ENCODE measurements at places on chromosomes 7 and 10.

DNA sequence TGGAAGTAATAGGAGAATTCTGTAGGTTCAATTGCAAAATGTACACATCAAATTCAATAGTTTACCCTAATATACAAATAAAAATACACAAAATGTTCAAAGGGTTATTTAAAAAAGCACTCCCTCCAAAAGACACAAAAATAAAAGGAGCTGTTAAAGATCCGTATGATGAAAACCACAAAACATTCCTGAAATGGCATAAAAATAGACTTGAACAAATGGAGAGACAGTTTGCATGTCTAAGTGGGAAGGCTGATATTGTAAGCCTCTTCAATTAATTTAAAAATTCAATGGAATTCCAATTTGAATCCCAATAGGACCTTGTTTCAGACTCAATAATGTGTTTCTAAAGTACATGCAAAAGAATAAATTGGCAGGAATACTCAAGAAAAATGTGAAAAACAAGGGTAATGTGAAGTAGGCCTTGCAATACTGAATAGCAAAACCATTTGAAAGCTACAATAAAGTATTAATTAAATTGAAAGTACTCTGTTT is 38.0 kb upstream of the INSYN2A start:
- no peak for DNase-seq

DNA sequence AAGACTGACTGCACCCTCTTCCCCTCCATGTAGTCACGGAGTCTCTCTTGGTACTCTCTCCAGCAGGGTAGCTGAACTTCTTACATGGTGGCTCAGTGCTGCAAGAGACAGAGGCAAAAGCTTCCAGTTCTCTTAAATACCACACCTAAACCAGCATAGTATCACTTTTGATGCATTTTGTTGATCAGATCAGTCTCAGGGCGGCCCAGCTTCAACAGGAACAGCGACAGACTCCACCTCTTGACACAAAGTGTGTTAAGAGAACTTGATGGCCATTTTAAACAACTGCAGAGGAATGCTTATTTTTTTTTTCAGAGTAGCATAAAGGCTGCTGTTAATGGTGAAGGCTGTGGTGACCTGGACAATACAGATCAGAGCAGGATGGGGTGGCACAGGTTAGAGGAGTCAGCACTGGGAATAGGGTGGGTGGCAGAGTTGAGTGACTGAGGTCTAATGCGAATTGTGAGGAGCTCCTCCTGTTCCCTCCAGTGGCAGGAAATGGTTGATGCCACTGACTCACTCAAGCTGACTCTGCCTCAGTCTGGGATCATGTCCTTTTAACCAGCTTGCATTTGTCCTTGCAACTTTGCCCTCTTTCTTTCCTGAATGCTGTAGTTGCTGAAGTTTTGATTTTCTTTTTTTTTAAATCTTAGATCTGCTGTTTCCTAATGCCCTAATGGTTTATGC is 17.3 kb downstream of the MGAM start:
- DNase-seq, result no peak

GRCh38 chr7:107777702-107778101 is 25.3 kb downstream of the SLC26A3 start:
- no peak for DNase-seq

- DNase-seq, result no peak
These were observed 22.0 kb downstream of the ITGB8 start for GRCh38 chr7:20352573-20353306.

DNA sequence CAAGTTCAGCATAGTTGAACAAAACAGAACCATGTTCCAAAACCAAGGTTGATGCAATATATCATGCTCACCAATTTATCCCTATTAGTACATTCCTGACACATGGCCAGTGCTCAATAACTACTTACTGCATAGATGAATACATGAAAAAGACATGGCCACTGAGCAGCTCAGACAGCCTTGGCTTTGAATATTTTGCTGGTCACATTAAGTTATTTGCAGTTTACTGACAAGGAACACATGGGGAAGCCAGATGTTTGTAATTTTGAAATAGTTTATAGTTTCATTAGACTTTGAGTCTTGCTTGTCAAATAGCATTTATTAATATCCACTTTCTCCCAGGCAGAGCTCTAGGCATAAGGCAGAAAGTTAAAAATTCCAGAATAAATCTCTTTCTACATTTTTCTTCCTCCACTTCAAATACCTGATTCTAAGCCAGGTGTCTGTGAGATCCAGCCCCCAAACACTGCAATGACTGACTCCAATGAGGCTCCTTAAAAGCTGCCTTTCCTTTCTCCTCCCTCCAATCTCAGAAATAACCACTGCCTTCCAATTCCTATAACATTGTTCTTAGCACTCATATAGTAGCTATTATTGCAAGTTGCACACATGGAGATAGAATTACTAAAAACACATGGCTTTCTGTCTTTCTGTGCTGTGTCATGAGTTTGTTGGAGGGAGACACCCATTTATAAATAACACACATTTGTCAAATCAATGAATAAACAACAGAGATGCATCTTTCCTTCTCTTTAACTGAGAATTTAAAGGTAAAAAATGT is 91.3 kb downstream of the PCGF5 start:
- no peak for DNase-seq

- DNase-seq, result no peak
These were observed 53.3 kb downstream of the PCLO start for GRCh38 chr7:83109352-83109751.

DNA sequence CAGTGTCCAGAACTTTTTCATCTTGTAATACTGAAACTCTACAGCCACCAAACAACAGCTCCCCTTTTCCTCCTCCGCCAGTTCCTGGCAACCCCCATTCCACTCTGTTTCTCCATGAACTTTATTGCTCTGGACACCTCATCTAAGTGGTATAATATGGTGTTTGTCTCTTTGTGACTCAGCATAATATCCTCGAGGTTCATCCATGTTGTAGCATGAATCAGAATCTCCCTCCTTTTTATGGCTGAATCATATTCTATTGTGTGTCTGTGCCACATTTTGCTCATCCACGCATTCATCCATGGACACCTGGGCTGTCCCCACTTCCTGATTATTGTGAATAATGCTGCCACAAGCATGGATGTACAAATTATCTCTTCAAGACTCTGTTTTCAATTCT is 124.4 kb upstream of the FGFR2 start:
- DNase-seq, result no peak

GRCh38 chr7:50729962-50730361 is 52.7 kb downstream of the GRB10 start:
- DNase-seq, result no peak

DNA sequence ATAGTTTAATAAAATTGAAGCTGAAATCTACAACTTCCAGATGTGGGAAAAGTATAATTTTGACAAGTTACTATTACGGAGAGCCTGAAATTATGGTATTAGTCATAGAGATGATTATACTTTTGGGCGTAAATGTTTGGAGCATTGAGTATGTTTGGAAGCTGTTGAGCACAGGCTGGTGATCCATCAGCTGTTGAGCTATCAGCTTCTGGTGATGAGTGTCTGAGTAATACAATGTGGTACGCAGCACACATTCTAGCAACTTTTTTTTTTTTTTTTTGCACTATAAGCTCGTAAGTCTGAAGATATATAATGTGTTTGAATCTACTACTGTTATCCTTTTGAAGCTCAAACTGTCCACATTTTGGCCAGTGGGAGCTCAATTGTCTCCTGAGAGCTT is 123.4 kb downstream of the ATE1 start:
- DNase-seq, result no peak

DNA sequence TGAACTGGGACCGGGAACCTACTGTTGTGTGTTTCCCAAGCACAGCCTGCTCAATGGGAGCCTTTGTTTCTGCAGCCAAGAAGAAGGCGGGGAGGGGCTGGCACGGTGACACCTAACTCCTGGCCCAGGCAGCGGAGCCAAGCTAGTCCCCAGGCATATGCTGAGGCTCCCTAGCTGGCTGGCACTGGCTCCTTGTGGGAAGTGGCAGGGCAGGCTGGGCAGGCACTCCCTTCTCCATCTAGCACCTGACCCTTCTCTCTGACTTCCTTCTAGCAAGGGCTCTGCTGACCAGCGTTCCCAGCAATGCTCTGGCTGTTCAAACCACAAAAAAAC is 325.0 kb downstream of the PLXNA4 start:
- DNase-seq, result no peak

DNA sequence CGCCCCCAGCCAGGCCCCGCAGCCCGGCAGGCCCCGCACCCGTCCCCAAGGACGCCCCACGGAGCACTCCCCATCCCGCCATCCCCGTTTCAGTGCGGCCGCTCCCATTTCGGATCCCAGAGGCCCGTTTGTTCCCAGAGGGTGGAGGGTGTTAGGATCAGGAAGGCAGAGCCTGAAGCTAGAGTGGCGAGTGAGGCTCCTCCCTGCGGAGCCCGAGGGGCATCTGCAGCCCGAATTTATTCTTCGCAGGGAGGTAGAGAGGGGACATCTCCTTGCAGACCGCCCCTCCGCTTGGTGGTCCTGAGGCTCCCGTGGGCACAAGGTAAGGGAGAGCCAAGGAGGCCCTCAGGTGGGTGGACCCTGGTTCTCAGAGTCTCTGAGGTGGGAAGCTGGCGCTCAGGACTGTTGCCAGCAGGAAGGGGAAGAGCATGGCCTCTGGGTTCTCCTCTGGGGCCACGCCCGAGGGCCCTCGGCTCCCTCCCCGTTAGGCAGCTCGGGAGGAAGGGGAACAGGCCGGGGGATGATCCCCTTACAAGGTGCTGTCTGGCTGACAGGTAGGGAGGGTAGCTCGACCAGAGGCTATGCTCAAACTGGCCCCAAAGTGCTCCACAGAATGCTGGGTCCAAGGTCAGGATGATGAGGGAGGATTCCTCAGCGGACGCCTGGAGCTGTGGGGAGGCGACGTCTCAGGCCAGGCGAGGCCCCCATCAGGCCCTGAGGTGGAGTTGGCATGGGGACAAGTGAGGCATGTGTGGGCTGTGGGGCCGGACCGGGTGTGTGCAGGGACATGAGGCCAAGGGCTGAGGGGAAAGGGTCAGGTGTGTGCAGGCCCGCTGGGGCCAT is 17.4 kb downstream of the POLL start:
- DNase-seq, result no peak

- DNase-seq, result no peak
These were observed 17.3 kb downstream of the DAGLB start for GRCh38 chr7:6430271-6430940.

- no peak for DNase-seq
These were observed 159.5 kb upstream of the WDR11 start for GRCh38 chr10:120691625-120692024.

DNA sequence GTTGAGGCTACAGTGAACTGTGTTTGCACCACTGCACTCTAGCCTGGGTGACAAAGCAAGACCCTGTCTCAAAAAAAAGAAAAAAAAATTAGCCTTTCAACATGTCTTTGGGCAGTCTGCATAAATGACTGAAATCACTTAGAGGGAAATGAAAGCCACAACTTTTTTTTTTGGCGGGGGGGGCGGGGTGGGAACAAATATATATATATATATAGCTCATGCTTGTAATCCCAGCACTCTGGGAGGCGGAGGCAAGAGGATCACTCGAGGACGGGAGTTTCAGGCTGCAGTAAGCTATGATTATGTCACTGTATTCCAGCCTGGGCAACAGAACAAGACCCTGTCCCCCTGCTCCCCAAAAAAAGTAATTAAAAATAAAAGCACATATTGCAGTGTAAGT is 23.4 kb upstream of the MICU1 start:
- no peak for DNase-seq

GRCh38 chr7:130942211-130942964 is 208.4 kb upstream of the KLF14 start:
- DNase-seq, result peak; percentile 68

DNA sequence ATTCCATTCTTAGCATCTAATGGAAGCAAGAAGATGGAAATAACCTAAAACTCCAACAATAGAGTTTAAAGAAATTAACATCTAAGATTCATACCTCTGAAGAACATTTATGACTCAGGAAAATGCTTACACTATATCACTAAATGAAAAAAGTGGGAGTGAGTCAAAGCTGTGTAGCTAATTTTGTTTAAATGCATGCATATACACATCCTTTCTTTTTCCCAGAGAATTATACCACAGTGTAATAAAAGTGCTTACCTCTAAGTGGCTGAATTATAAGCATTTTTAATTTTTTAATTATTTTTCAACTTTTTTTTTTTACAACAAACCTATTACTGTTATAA is 44.3 kb downstream of the CCDC71L start:
- DNase-seq, result no peak

GRCh38 chr10:93379731-93380575 is 102.2 kb downstream of the MYOF start:
- DNase-seq, result no peak

DNA sequence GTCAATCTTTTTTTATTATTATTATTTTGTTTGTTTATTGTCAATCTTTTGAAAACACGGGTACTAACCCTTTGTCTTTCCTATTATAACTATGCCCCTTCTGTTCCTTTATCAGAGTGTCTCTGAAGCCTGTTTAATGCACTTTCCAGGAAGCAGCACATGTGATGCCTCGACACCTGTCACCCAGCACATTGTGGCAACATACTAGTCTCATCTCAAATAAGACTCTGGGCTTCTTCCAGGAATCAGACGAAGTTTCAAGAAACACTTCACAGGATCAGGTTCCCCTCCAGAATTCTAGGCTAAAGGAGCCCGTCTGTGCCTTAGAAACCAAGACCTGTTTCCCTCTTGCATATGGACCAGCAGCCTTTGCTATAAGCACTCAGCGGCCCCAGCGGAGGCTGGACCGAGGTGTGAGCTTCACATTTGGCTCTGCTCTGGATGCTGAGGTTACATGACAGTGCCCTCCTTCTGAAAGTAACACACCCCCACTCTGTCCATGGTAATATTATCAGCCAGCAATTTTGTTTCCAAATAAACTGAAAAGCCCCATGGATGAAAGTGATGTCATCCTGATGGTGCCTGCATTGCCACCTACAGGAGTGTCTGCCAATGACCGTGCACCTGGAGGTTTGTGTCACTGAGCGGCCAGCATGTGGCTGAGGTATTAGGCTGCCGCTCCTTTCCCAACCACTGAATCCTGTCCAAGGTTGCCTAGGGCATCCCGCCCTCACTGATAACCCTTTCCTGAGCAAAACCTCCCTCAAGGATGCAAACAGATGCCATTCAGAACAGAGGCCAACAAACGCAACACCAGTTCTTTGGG is 38.1 kb downstream of the MKI67 start:
- no peak for DNase-seq

DNA sequence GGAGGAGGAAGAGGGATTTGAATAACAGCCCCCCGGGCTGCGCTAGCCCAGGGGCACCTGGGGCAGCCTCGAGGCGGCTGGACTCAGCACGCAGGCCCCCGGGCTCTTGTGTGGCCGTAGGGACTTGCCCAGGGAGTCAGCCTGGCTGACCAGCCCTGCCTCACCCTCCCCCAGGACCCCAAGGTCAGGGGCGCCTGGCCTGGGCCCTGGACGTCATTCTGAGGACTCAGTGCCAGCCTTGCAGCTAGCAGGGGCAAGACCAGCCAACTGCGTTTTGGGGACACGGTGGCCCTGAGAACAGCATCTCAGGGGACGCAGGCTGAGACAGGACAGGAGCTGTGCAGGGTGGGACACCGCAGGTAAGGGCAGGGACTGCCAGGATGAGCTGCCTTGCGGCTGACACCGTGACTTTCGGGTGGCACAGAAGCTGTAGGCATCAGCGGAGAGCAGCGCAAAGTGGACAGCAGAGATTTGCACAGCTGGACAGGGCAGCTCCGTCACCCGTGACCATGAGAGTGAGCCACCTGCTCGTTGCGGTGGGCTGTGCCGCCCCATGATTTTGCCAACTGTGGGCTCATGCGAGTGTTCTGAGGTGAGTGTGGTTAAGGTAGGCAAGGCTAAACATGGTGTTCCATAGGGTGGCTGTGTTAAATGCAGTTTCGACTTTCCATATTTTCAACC is 48.1 kb upstream of the UBE3C start:
- DNase-seq, result no peak

- no peak for DNase-seq
These were observed 315.1 kb downstream of the BBS9 start for GRCh38 chr7:33444511-33444910.

- DNase-seq, result no peak
These were observed 258.0 kb downstream of the ZMYND11 start for GRCh38 chr10:393106-393745.

Measured in CD8-positive, alpha-beta T cell (primary cell).